Cardiac septum (tissue), 1 donor: ENCODE measurements at places on chromosomes 3 and 15. TPM values are rescaled to one million over a fixed set of nuclear protein-coding genes. Genes with fewer than 3 reads are reported as not detected.

Gene SERINC4
- total RNA-seq: 0.43 TPM

Gene ROBO2
- 0.11 TPM for total RNA-seq

Gene PLCL2
- total RNA-seq: 27.0 TPM

Gene VEPH1
- total RNA-seq: 0.78 TPM

Gene RGMA
- 16.5 TPM for total RNA-seq

Gene GOLGA6L4
- 2.5 TPM for total RNA-seq

Gene ZNF80
- total RNA-seq: not detected
